Stomach (tissue), 19 donors: ENCODE measurements at places on chromosomes 7 and 10.

- no peak overlapping the region for H3K27ac ChIP-seq
- no peaks in the 10 kb centered on the region for H3K27me3 ChIP-seq
- H3K36me3 ChIP-seq = no peaks in the 10 kb centered on the region
- DNase-seq = no peak
- H3K4me1 ChIP-seq = no peaks in the 10 kb centered on the region
- no peak overlapping the region for H3K4me3 ChIP-seq
These were observed 36.8 kb upstream of the DPYSL4 start for GRCh38 chr10:132149917-132150316.

GRCh38 chr10:51416494-51416893, 282.9 kb downstream of the CSTF2T start:
- H3K4me1 ChIP-seq = no peaks in the 10 kb centered on the region
- H3K27me3 ChIP-seq = no peaks in the 10 kb centered on the region
- no peaks in the 10 kb centered on the region for H3K36me3 ChIP-seq
- no peak overlapping the region for H3K27ac ChIP-seq
- DNase-seq = no peak

DNA sequence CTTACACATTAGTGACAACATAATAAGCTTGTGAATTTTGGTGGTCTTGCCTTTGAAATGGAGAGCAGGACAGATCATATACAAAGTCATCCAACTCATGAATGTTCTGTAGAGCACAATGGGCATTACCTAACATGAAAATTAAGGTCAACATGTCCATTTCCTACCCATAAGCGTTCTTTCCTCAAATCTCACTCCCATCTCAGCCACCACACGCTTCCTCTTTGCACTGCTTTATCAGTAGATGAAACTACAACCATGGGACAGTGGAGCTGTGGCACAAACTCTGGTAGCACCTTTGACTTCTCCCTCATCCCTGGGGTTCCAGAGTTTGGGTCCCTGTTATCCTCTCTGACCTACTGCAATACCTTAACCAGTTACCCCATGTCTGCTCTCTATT, 2.2 kb downstream of the PON2 start:
- H3K4me1 ChIP-seq = peaks cover 24% of the 10 kb centered on the region
- no peak overlapping the region for H3K4me3 ChIP-seq
- H3K27me3 ChIP-seq = no peaks in the 10 kb centered on the region
- no peaks in the 10 kb centered on the region for H3K36me3 ChIP-seq
- DNase-seq = no peak

DNA sequence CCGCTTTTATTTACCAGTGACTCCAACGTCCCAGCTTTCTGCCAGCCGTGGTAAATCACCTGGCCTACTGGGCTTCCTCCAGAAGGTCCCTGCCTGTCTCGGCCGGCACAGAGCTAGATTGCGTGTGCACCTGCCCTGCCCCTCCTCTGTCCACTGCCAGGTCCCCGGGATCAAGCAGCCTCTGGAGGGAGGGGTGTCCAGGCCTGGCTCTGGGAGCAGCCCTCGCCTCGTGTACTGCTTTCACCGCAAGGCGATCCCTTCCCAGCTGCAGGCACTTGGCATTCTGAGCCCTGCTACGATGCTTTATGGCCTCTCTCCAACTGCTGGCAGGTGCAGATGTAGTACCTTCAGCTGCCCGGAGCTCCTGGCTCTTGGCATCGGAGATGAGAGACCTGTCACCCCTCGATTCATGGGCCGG, 7.4 kb downstream of the SLC29A3 start:
- H3K27ac ChIP-seq = no peak overlapping the region
- H3K27me3 ChIP-seq = no peaks in the 10 kb centered on the region
- no peak for DNase-seq
- no peaks in the 10 kb centered on the region for H3K4me1 ChIP-seq
- peaks cover 78% of the 10 kb centered on the region for H3K36me3 ChIP-seq

DNA sequence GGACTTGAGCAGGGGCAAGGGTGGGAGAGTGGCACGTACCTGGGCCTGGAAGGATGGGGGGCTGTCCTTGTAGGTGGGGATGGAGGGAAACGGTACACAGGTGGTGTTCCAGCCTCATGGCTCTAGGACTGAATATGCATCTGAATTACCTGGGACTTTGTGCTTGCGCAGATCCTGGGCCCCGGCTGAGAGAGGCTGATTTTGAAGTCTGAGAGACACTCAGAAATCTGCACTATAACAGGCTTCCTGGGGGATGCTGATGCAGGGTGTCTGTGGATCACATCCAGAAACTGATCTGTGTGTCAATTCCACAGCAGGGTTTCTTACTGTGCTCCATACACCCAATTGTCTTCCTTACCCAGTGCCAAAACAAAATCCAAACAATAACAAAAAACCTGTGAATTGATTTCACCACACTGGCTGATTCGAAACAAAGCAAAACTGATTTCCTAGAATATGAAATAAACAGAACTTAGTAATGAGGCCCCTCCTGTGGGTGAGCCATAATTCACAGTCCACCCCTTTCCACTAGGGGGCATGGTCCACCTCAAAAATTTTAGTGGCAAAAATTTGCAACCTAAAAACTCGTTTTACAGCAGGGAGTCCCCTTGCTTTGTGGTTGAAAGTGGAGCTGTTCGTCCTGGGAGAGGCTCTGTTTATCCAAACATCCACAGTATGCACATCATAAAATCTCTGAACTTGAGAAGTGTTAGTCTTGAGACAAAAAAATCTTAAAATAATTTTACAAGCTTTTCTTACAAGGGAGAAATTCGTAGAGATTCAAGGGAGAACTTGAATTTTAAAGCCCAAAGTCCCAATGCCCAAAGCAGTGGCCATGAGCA, 32.0 kb upstream of the PLEKHA1 start:
- DNase-seq = no peak
- peak overlapping the region; percentile 55 for H3K27ac ChIP-seq
- no peaks in the 10 kb centered on the region for H3K36me3 ChIP-seq

DNA sequence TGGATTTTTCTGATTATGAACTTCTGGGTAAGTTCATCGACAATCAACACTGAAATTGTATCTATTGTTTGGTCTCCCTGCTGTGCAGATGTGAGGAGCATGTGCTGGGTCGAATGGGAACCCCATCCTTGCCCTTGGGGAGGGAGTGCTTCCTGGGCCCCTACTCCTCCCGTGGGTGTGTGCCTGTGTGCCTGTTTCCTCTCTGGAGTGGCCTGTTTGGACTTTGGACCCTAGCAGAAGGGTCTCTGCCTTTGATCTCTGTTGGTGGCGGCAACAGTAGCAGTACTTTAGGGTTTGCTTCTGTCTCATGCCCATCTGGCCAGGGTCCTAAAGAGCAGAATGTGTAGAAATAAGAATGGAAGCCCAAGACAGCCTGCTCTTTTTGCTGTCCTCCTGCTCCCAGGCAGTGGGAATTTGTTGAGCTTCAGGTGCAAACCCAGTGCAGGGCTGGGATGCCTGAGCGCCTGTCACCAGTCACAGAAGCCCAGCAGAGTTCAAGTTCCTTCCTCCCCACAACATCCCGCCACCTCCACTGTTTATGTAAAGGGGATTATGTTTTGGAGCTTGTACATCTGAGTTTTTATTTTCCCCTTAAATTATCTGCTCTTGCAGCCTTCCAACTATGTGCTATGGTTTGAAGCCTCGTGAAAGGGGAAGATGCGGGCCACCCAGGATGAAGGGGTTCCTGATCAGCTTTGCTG, 1.5 kb upstream of the TACR2 start:
- peak overlapping the region; percentile 81 for H3K27ac ChIP-seq
- H3K4me1 ChIP-seq = peaks cover 36% of the 10 kb centered on the region
- no peaks in the 10 kb centered on the region for H3K27me3 ChIP-seq

- no peak overlapping the region for H3K4me3 ChIP-seq
- H3K27ac ChIP-seq = no peak overlapping the region
- no peaks in the 10 kb centered on the region for H3K36me3 ChIP-seq
- H3K27me3 ChIP-seq = no peaks in the 10 kb centered on the region
- no peaks in the 10 kb centered on the region for H3K4me1 ChIP-seq
These were observed 180.4 kb downstream of the TSPAN12 start for GRCh38 chr7:120677535-120677934.

DNA sequence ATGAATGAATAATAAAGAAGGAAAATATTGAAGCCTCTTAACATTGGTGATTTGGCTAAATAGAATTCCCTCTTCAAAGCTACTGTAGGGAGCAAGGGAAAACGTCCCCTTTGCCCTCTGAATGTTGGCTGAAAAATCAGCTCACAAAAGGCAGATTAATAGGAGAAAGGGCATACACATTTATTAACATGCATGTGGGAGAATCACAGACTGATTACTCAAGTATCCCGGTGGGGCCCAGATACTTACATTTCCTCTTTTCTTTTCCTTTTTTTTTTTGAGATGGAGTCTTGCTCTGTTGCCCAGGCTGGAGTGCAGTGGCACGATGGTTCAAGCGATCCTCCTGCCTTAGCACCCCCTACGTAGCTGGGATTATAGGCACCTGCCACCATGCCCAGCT, 68.5 kb downstream of the HK1 start:
- DNase-seq = no peak
- H3K27me3 ChIP-seq = no peaks in the 10 kb centered on the region
- H3K36me3 ChIP-seq = peaks cover 32% of the 10 kb centered on the region
- peaks cover 38% of the 10 kb centered on the region for H3K4me1 ChIP-seq

- DNase-seq = no peak
- H3K27ac ChIP-seq = no peak overlapping the region
- no peaks in the 10 kb centered on the region for H3K36me3 ChIP-seq
- H3K27me3 ChIP-seq = no peaks in the 10 kb centered on the region
These were observed 4.7 kb downstream of the POT1 start for GRCh38 chr7:124924906-124925305.

- H3K4me3 ChIP-seq = no peak overlapping the region
- DNase-seq = no peak
- no peaks in the 10 kb centered on the region for H3K27me3 ChIP-seq
- H3K36me3 ChIP-seq = no peaks in the 10 kb centered on the region
- no peaks in the 10 kb centered on the region for H3K4me1 ChIP-seq
These were observed 280.1 kb upstream of the MBL2 start for GRCh38 chr10:53052521-53053164.

GRCh38 chr10:35194906-35195305, 68.3 kb downstream of the CREM start:
- H3K27ac ChIP-seq = peak overlapping the region; percentile 91
- peak overlapping the region; percentile 44 for H3K4me3 ChIP-seq
- no peaks in the 10 kb centered on the region for H3K27me3 ChIP-seq
- no peaks in the 10 kb centered on the region for H3K36me3 ChIP-seq
- DNase-seq = peak; percentile 83
